Lower lobe of right lung (tissue), 2 donors: ENCODE measurements at places on chromosomes 12 and 14. TPM values are rescaled to one million over a fixed set of nuclear protein-coding genes. Genes with fewer than 3 reads are reported as not detected.

GRCh38 chr14:94143239-94143638, 13.8 kb upstream of the IFI27L2 start:
- no peaks in the 10 kb centered on the region for H3K36me3 ChIP-seq
- H3K27ac ChIP-seq = no peak overlapping the region
- H3K4me3 ChIP-seq = no peak overlapping the region
- H3K27me3 ChIP-seq = no peaks in the 10 kb centered on the region
- H3K4me1 ChIP-seq = peaks cover 6% of the 10 kb centered on the region

GRCh38 chr14:33449268-33449667, 501.6 kb downstream of the EGLN3 start:
- DNase-seq = no peak
- no peak overlapping the region for H3K4me3 ChIP-seq
- H3K4me1 ChIP-seq = no peaks in the 10 kb centered on the region
- no peaks in the 10 kb centered on the region for H3K36me3 ChIP-seq

DNA sequence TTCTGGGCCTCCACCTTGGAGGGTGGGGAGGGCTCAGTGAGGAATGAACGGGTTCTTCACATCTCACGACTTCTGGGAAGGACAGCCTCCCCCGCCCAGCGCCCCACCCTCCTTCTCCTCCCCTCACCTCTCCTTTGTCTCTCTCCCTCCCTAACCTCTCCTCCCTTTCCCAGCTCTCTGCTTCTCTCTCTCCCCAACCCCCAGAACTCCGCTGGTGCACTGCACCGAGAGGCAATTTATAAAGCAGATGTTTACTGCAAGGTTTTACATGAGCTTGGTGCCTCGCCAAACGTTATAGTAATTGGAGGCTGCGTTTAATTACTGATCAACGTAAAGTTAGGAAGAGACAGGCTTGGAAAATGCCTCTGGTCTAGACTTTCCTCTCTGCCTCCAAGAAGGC, 42.9 kb upstream of the FAM222A start:
- no peaks in the 10 kb centered on the region for H3K4me1 ChIP-seq
- no peak overlapping the region for H3K4me3 ChIP-seq
- DNase-seq = no peak
- no peak overlapping the region for H3K27ac ChIP-seq
- peaks cover 16% of the 10 kb centered on the region for H3K27me3 ChIP-seq

DNA sequence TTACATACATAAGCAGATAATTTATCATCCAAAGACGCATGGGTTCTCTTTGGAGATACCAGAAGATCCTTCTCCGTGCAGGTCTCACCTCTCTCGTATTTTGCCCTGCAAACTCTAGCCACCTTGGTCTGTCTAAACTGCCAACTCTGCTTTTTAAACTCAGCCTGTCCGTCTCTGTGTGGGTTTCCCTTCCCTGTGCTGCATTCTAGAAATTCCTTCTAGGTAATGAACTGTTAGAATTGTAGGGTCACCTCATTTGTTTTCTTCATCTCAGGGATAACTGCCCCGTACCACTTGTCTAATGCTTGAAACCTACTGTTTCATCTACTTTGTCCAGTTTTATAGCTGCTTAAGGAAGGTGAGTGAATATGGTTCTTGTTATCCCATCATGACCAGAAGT, 45.4 kb upstream of the CCDC196 start:
- no peaks in the 10 kb centered on the region for H3K36me3 ChIP-seq
- no peaks in the 10 kb centered on the region for H3K4me1 ChIP-seq
- no peak overlapping the region for H3K27ac ChIP-seq
- no peaks in the 10 kb centered on the region for H3K27me3 ChIP-seq
- no peak for DNase-seq

HSPB8 gene
- total RNA-seq = 47.9 TPM

POC1B gene
- 15.5 TPM for total RNA-seq

KRT1 gene
- total RNA-seq = 1.3 TPM

FKBP3 gene
- 34.4 TPM for total RNA-seq
